ENCODE measurements at places on chromosomes 2 and 18.

DNA sequence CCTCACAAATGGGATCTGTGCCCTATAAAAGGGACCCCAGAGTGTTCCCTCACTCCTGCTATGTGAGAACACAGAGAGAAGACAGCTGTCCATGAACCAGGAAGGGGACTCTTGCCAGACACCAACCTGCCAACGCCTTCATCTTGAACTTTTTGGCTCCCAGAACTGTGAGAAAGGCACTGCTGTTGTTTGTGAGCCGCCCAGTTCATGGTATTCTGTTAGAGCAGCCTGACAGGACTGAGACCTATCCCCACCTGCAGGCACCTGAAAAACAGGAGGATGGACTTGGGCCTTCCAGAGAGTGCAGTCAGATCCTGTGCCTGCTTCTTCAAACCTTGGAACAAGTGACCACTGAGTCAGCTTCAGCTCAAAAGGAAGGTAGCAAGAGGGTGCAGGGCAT lies 51.4 kb downstream of the CRACDL start:
- DNase-seq: no peak

- no peak for DNase-seq
Measured at GRCh38 chr2:221710744-221711143, 138.6 kb upstream of the EPHA4 start.

GRCh38 chr18:55573386-55573785 lies 14.6 kb downstream of the TCF4 start:
- DNase-seq: no peak

DNA sequence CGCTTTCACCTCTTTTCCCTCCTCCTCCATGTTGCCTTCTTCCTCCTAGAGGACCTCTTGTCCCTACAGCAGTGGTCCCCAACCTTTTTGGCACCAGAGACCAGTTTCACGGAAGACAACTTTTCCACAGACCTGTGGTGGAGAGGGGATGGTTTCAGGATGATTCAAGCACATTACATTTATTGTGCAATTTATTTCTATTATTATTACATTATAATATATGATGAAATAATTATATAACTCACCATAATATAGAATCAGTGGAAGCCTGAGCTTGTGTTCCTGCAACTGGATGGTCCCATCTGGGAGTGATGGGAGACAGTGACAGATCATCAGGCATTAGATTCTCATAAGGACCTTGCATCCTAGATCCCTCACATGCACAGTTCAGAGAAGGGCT lies 152.2 kb upstream of the NCKAP5 start:
- no peak for DNase-seq

DNA sequence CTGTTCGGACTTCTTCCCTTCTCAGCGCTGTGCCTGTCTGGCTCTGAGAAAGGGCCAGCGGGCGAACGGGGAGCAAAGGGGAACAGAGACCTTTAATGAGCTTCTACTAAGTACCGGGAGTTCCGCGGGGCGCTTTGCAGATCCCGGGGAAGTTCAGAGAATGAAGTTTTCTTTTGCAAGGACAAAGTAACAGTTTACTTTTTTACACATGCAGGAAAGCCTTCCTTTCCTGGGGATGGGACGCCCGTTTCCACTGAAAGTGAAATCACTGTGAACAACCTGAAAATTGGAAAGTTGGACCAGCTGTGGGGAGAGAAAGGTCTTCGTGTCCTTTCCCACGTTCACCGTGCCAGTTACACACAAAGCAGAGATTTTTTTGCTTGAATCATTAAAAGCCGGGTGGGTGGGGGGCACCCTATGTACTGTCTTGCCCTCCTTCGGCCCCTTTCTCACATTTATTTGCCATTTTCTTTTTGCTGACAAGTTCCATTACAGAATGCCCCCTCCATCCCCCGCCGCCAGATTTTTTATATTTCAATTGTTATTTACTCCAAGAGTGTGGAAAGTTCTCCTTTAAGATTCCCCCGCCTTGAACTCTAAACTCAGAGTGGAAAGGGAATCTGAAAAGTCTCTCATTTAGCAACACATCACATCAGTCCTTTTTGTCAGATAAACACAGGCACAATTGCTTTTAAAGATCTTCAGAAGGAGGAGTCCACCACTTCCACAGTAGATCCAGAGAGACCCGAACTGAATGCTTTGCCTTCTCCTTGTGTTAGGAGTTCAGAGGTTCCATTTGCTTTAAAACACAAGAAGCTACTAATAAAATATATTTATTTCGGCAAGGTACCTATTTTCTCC lies 1.1 kb upstream of the FN1 start:
- no peak for DNase-seq

GRCh38 chr2:239476757-239477585 lies 76.2 kb upstream of the HDAC4 start:
- DNase-seq: no peak

DNA sequence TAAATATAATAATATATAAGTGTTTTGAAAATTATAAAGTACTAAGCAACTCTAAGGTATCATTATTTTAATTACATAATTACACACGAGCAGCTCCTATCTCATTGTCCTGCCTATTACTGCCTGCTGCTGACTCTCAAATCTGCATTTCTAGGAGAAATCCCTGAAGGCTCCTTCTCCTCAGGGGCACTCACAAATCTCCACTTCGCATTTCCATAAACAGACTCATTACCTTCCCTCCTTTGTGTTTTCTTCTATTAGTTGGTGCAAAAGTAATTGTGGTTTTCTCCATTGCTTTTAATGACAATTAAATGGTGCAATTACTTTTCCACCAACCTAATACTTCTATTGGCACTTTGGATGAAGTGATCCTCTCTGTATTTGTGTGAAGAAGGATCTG lies 135.0 kb upstream of the HNMT start:
- DNase-seq: no peak

- no peak for DNase-seq
Measured at GRCh38 chr2:98854682-98855081, 81.3 kb downstream of the CRACDL start.

DNA sequence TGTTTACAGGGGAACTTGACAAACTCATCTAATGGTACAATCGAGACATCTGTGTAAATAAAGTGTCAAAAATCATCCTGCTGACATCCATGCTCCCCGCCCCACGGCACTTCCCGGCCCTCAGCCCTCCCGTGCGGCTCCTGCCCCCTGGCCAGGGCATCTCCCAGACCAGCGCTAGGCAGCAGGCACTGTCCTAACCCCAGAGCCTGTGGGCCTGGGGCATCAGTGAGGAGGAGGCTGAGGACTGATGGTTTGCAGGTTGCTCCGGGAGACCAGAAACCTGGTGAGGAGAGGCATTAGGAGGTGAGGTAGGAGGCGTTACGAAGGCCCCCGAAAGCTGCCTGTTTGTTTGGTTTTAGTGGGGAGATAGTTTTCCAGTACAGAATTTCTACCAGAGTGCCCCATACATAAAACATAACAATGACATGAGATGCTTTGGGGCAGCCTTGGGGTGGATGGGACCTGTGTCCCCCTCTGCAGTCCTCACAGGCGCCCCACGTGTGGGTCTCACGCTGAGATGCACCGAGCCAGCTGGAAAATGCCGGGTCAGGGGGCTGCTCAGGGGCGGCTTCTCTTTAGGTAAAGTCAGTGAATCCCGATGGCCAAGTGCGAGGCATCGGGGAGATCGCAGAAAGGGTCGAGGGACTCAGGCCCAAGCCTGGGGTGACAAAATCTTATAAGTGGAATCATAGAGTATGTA lies 114.2 kb downstream of the RTP5 start:
- DNase-seq: no peak

DNA sequence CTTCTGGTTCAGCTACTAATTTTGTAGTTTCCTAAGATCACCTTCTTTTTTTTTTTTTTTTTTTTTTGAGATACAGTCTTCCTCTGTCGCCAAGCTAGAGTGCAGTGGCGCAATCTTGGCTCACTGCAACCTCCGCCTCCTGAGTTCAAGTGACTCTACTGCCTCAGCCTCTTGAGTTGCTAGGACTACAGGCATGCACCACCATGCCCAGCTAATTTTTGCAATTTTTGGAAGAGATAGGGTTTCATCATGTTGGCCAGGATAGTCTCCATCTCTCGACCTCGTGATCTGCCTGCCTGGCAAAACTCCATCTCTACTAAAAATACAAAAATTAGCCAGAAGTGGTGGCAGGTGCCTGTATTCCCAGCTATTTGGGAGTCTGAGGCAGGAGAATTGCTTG lies 301.5 kb upstream of the TFPI start:
- DNase-seq: no peak

- no peak for DNase-seq
Measured at GRCh38 chr18:62537042-62537894, 14.4 kb downstream of the ZCCHC2 start.

DNA sequence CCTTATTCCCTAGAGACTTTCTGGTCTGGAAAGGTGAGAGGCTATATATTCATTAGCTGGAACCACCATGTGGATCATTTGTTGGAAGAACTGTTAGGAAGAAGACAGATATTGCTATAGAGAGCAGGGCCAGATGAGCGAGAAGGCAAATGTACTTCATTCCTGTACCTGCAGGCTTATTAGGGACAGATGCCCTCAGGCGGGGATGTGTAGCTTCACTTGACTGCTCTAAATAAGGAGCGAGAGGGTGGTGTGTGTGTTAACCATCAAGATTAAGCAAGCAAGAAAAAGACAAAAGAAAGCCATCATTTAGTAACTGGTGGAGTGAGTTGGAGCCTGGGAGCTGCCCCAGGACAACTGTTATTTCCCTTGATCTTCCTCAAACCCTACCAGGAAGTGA lies 36.4 kb downstream of the NEDD4L start:
- no peak for DNase-seq

DNA sequence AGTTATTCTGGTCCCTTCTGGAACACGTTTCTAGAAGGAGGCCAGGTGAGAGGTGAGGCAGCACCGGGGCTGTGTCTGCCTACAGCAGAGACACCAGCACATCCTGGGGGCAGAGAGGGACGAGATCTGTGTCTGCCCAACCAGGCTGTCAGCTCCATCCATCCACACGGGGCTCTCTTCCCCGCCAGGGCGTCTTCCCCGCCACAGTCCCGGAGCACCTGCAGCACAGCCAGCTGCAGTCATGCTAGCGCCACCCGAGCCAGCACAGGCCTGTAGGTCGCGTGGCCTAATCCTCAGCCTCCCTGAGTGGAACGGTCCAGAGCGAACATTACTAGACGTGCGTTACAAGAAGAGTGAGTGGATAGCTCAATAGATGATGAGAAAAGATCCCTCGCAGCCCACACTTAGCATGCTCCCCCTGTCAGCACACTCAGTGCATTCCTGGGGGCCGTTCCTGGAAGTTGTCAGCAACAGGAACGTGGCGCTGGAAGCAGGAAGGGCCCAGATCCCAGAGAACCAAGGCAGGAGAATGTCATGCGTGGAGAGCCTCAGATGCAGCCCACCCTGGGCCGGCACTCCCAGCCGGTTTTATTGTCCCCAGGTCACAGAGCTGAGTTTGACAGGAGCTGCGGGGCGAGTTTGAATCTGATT lies 179.0 kb downstream of the TWIST2 start:
- DNase-seq: no peak

DNA sequence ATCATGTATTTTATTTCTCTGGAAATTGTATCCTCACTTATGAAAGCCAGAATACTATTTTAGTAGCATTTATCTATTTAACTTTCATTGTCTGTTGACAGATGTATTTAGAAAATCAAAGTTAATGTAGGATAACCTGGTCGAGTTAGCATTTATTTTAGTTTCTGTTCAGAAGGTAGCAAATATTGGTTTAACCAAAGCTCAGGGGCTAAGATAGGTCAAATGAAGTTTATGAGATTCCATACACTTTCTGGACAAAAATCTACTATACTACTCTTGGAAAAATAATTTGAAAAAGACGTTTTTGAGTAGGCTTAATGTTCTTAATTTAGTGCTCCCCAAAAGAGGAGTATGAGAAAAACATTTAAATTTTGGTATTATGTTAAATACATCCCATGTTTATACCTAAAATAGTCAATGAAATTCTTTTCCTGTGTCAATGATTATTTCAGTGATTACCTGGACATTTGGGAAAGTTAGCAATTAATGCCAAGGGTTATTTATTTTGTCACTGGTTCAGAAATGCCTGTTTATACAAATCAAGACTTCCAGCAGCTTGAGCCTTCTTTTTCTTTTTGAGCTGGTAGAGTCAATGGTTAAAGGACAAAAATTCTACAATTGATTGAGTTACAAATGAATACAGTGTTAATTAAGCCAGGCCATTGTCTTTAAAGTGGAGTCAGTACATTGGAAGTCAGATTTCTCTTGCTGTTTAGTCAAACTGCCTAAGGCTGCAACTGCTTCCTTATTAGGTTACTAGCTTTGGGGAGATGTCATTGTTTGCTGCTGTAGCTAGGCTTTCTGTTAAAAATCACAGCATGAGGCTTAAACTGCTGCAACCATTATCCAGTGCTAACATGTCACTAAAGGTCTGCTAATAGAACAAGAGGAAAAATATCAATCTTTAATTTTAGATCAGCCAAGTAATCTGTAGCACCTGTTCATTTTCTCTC lies 182.3 kb downstream of the CAMKMT start:
- DNase-seq: no peak

- no peak for DNase-seq
Measured at GRCh38 chr2:190451561-190452176, 43.5 kb downstream of the MFSD6 start.

DNA sequence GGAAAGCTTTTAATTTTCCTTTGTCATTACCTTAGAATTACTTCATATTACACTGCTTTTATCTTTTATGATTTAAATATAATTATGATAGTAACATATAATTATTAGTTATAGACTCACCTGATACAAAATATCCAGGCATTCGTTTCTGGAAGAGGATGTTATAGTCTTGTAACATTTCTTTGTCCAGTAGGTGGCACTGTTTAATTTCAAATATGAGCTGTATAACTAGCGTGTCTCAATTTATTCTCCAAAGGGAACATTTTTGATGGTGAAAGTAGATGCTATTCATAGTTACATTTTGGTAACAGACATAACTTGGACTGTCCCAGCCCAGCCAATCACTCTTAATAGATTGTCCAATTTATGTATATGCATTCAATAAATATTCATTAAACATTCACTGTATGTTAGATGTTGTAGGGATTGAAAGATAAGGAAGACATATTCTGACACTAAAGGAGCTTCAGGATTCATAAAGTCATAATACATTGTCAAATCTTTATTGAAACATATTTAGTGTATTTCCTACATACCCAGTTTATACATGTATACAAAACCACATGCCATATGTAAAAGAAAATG lies 19.2 kb downstream of the DAW1 start:
- no peak for DNase-seq

DNA sequence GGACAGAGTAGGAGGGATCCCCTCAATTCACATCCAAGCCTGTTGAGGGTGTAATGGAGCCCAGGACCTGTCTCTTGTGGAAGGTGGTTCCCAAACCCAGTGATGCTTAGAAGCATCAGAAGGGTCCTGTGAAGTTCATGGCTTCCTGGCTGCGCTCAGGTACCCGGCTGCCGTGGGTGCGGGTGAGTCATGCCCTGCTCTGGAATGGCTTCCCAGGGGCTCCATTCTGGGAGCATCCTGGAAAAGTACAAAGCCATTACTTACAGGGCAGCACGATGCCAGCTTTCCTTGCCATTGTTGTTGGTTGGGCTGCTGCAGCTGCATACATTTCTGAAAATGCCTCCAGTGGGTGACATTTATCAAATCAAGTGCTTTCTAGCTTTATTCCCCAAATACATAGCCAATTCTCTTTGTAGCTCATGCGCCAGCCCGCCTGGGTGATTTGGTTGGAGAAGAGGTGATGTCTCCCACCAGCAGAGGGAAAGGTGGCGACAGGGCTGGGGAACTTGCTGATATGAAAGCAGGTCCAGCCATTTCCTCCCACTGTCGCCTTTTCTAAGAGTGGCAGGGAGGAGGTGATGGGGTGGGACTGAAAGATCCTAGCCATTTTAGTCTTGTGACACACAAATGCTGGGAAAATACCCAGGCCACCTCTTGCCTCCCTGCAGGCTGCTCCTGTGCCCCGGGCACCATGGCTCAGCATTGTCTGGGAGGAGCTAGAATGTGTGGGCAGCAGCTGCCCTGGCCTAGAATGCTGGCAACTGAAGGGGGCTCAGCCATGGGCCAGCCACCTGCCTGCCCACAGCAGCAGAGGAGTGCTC lies 65.9 kb upstream of the HPCAL1 start:
- no peak for DNase-seq
